Stimulated activated CD8-positive, alpha-beta memory T cell treated with anti-CD3 and anti-CD28 coated beads, Interleukin-12 subunit alpha, Interleukin-12 subunit beta, amount 100 ng/mL, for 4 hours (primary cell): ENCODE measurements at places on chromosomes 7 and 10.

- no peak for DNase-seq
Observed at GRCh38 chr7:35988105-35988504, 164.9 kb upstream of the EEPD1 start.

DNA sequence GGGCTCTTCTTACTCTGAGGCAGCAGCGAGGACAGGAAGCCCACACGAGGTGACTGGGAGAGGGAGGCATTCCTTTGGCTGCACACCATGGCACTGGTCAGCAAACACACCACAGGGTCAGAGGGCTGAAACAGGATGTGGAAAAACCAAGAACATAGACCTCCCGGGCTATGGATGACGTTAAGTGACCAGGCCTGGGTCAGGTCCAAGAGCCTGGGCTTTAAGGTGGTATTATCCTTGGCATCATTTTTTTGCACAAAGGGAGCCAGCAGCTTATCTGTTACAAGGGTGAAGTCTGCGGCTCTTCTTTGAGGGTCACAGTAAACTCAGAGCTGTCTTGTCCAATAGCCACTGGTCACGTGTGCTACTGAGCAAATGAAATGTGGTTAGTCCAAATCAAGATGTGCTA, 7.0 kb downstream of the WDR91 start:
- DNase-seq: no peak

- no peak for DNase-seq
Observed at GRCh38 chr7:1853431-1853985, 183.4 kb downstream of the ELFN1 start.

DNA sequence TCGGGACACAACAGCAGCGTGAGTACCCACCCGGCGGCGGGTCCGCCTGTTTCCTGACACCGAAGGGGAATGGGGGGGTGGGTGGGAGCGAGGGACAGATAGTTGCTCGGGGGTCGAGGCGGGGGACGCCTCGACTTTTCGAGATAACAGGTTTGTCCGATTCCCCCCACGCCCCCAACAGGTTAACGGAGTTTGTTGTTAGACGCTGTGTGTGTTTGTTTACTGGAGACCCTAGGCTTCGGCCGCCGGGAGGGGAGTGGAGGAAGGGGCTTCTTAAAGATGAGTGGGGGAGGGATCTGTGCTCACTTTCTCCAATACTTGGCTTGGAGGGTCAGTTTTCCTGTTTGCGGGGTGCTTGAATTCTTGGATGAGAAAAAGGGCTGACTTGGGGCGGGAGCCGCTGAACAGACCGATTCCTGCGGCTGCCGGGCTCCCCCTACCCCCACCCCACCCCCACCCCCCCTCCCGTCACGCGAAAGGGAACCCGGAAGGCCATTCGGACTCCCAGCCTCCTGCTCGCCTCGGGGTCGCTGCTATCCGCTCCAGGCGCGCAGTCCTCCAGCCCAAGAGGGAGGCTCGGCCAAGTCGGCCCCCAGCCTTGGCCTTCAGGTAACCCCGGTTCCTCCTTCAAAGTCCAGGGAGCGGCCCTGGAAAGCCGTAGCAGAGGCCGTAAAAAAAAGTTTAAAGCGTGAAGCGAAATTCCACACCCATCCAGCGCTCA, 1.0 kb downstream of the SORCS3 start:
- DNase-seq: no peak

- no peak for DNase-seq
Observed at GRCh38 chr10:120610791-120611190, 153.8 kb downstream of the PLPP4 start.

GRCh38 chr7:79855172-79855571, 279.5 kb upstream of the GNAI1 start:
- DNase-seq: no peak

GRCh38 chr7:15199482-15199881, 296.9 kb upstream of the DGKB start:
- no peak for DNase-seq

GRCh38 chr7:151920488-151920887, 35.8 kb upstream of the GALNTL5 start:
- DNase-seq: no peak

- no peak for DNase-seq
Observed at GRCh38 chr10:75660823-75661222, 229.4 kb downstream of the LRMDA start.

DNA sequence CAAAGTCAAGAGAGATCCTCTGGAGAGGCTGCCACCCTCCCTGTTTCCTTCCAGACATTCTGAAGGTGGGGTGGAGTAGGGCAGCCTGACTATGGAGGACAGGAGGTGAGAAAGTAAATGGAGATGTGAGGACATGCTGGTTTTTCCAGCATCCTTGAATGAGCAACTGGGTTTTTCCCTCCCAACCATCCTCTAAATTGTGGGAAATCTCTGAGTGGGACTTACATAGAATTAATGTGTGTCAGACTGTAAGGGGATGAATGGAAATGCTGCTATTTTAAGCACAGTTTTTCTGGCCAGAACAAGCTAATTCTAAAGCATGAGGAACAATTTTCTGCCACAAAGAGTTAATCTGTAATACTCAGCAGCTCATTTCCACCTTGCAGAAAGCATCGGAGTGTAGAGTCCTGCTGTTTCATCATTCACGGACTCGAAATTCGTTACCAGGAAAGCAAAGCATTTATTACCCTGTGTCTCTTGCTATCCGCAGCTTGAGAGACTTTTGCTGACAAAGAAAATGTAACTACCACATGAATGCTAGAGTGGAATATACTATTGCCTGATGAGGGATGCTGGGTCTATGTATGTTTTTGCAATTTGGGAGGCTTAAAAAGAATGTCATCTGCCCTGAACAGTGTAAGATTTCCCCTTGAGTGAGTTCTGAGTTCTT, 213.0 kb downstream of the CELF2 start:
- DNase-seq: no peak

DNA sequence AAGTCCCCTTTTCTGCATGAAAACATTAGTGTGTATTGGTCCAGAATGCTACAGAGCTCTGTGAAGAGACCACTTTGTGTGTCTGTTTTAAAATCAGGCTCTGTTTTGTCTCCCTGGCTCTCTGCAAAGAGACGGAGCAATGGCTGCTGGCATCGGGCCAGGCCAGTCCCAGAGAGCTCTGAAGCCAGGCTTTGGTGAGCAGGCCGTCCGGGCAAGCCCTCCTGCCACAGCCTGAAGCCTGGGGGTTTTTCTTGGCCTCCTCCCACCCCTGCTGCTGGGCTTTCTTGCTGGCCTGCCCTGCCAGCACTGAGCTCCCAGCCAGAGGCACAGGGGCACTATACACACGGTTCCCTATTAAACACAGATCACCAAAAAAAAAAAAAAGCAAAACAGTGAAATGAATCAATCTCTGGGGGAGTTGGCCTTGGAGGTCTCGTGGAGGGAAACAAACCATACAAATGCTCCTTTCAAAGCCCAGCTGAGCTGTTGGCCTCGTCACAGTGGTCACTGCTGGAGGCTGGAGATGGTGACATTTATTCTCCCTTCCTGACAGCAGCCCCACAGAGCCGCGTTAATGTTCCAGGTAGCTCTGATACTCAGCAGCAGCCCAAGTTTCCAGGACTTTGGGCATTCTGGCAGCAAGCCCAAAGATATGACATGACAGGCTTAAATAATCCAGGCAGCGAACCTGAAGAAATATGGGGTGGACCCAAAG, 237.2 kb downstream of the TCF7L2 start:
- DNase-seq: no peak
